Vagina (tissue), 2 donors: ENCODE measurements at places on chromosomes 2 and 18. TPM values are rescaled to one million over a fixed set of nuclear protein-coding genes. Genes with fewer than 3 reads are reported as not detected.

The RBKS gene
- 2.2 TPM for total RNA-seq

The CDK15 gene
- total RNA-seq = not detected

The ABCG5 gene
- not detected for total RNA-seq

The PPP4R1 gene
- total RNA-seq = 127 TPM

The PREB gene
- 57.5 TPM for total RNA-seq

The ME2 gene
- 32.2 TPM for total RNA-seq

The ANKRD30BL gene
- total RNA-seq = 1.2 TPM

The CIB4 gene
- not detected for total RNA-seq

The PLCD4 gene
- total RNA-seq = 12.0 TPM

The ITGB6 gene
- 17.2 TPM for total RNA-seq

The ALPG gene
- not detected for total RNA-seq

The ODC1 gene
- total RNA-seq = 34.9 TPM

The TXNDC9 gene
- total RNA-seq = 37.1 TPM

The IGFBP2 gene
- 82.7 TPM for total RNA-seq

The FAM228B gene
- total RNA-seq = 16.5 TPM

The CFC1 gene
- total RNA-seq = not detected

The PARD3B gene
- 12.3 TPM for total RNA-seq

The MARCO gene
- total RNA-seq = 5.6 TPM

The NFATC1 gene
- total RNA-seq = 21.9 TPM

The DLX1 gene
- total RNA-seq = not detected

The FBXO36 gene
- total RNA-seq = 1.7 TPM

The CCDC74B gene
- total RNA-seq = 10.3 TPM

The ATP5MC3 gene
- total RNA-seq = 106 TPM

The NT5DC4 gene
- total RNA-seq = not detected

The C2orf80 gene
- total RNA-seq = not detected

The ACSL3 gene
- total RNA-seq = 60.4 TPM

The EVA1A gene
- not detected for total RNA-seq

The UGT1A4 gene
- total RNA-seq = 0.98 TPM

The TMSB10 gene
- total RNA-seq = 2,211 TPM

The SERPINB3 gene
- total RNA-seq = 464 TPM

The AP1S3 gene
- 9.8 TPM for total RNA-seq

The NAT8 gene
- not detected for total RNA-seq

The CDH2 gene
- 3.7 TPM for total RNA-seq

The SERPINB4 gene
- 77.3 TPM for total RNA-seq

The IL36B gene
- total RNA-seq = not detected

The CXCR1 gene
- 0.49 TPM for total RNA-seq

The TUBA4B gene
- total RNA-seq = not detected

The CYP1B1 gene
- 88.9 TPM for total RNA-seq

The OTOS gene
- not detected for total RNA-seq

The ANKRD30B gene
- total RNA-seq = not detected

The PDK1 gene
- 17.7 TPM for total RNA-seq

The MFSD6 gene
- total RNA-seq = 84.7 TPM

The CYS1 gene
- 13.5 TPM for total RNA-seq

The ALK gene
- total RNA-seq = 0.74 TPM

The CTIF gene
- 35.1 TPM for total RNA-seq

The ITPRIPL1 gene
- total RNA-seq = 1.5 TPM

The CCT4 gene
- 72.7 TPM for total RNA-seq

The LHCGR gene
- total RNA-seq = not detected
